Stimulated activated CD8-positive, alpha-beta memory T cell treated with anti-CD3 and anti-CD28 coated beads, Interleukin-7, amount 100 ng/mL, for 48 hours (primary cell): ENCODE measurements at places on chromosomes 1 and 21.

DNA sequence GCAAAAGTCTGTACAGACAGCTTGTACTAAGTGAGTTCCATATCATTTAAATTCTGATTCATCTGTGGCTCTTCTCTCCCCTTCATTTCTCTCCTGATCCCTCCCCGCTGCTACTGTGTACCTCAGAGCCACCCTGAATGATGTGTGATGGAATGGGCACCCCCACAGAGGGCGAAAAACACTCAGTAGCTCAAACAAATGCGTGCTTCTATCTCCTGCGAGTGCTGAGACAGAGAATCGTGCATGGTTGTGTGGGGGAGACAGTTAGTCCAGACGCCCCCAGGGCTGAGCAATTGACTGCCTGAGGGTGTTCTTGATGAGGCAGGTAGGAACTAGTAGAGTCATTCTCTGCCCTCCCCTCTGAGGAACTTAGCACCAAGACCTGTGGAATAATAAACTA is 269.8 kb downstream of the ZNF648 start:
- DNase-seq, result no peak

DNA sequence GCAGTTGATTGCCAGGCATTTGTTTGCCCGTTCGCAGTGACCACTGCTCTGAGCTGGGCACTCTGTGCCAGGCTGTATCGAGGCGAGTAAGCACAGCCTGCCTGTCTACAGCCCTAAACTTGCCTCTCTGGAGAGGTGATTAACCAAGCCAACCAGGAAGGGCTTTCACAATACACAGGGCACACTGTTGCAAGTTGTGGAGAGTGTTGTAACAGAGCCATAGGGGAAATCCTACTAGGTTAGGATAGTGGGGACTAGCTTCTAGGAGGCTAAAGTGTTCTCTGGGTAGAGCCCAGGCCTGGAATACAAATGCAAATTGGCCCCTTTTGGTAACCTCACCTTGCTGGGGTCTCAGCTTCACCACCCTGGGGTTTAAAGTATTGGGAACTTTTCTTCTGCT is 23.8 kb downstream of the PRDM2 start:
- no peak for DNase-seq

- no peak for DNase-seq
Measured at GRCh38 chr1:68307378-68307787, 75.1 kb upstream of the WLS start.

DNA sequence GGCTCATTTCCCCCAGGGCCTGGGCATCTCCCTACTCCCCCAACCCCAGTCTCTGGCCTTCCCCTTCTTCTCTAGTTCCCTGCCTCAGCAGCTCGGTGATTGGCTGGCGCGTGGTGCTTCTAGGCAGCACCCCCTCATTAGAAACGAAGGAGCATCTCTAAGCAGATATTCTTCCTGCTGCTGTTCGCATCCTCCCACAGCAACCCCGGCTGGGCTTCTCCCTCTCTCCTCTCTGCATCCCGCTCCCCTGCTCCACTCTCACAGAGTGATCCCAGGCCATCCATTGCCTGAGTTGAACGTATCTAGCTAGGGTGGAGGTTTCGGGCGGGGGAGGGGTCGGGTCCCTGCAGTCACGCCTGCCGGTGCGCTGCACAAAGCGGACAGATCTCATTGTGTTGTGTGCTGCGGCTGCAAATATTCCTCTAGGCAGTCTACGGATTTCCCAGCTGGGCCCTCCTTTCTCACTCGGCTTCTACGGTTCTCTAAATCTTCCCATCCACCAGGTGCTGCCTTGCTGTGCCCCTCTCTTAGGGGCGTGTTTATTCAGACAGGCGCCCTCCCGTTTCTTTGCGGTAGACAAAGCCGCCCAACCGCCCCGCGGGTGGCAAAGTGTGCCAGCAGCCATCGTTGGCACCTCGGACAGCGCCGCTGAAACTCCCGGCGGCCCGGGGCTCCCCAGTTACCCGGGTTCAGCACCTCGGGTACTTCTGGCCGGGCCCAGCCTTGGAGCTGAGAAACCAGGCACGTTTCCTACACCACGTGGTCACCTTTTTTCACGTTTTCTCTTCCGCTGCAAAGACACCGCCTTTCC is 2.2 kb downstream of the CACNA1E start:
- DNase-seq, result no peak

DNA sequence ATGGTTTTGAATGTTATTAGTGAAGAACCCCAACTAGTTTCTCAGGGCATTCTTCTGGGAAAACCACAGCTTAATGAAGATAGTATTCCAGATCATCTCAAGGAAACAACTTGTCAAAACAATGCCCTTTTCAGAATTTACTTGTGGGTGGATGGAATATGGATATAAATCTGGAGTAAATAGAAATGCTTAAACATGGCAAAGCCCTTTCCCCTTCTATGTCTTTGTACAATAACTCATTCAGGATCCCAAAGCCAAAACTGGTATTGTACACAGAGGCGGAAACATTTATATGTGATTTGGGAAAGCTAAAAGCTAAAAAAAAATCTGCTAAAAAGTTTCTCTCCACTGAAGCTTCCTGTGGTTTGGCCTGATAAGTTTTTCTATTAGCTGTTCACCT is 55.5 kb upstream of the RGS5 start:
- DNase-seq, result no peak

DNA sequence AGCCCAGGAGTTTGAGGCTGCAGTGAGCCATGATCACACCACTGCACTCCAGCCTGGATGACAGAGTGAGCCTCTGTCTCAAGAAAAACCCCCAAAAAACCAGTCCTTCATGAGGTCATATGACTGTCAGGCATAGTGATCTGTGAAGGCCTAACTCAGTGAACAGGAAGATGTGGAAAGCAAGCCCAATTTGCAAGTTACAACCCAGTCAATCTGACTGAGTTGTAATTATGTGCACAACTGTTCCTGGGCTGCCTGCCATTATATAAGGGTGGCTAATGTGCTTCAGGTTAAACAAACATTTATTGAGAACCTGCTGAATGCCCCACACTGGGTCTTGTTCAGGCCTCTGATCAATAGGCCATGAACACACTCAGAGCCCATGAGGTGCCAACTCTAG is 38.2 kb upstream of the KIRREL1 start:
- DNase-seq, result no peak

GRCh38 chr21:18370301-18370700 is 33.3 kb downstream of the TMPRSS15 start:
- DNase-seq, result no peak

- DNase-seq, result no peak
Measured at GRCh38 chr1:1937549-1938275, 18.6 kb upstream of the TMEM52 start.

DNA sequence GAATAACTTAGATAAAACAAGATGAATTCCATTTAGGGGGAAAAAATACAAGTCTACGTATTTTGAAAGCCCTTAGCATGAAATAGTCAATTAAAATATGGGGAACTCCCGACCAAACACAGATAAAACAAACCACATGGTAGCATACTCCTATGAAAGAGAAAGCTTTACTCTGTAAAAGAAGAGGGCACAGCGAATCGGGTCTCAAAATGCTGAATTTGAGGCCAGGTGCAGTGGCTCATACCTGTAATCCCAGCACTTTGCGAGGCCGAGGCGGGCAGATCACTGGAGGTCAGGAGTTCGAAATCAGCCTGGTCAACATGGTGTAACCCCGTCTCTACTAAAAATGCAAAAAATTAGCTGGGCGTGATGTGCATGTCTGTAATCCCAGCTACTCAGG is 116.9 kb upstream of the TIAM1 start:
- DNase-seq, result no peak

- no peak for DNase-seq
Measured at GRCh38 chr21:42021371-42022090, 11.4 kb upstream of the ZBTB21 start.

GRCh38 chr1:232635778-232636356 is 5.9 kb upstream of the SIPA1L2 start:
- no peak for DNase-seq

DNA sequence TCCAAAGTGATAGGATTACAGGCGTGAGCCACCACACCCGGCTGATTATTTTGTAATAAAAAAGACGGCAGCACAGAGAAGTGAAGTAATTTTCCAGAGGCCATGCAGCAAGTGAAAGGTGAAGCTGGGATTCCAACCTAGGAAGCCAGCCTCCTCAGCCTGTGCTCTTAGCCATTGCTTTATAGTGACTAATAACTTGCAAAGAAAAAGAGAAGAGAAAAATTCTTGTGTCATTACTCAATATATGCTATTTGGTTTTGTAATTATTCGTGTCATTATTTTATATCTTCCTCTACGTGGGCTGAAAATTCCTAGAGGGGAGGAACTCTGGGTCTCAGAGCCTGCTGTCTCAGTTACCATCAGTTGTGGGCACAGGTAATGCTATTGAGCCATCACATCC is 1.6 kb upstream of the IER5 start:
- DNase-seq, result no peak

- DNase-seq, result no peak
Measured at GRCh38 chr21:37087188-37087587, 14.1 kb downstream of the TTC3 start.

DNA sequence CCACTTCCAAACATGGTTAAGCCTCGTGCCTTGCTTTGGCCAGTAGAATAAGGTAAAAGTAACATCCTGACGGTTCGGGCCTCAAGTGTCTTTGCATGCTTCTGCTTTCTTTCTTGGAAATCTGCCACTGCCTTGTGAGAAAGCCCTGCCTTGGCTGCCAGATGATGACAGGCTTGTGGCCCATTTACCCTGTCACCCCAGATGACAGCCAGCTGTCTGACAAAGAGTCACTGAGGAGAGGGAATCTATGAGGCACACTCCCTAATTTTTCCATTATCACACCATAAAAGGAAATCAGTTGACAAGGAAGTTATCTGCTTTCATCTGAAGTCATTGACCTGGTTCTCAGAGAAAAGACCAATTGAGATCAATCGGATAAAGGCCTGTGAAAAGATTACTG is 199.8 kb downstream of the USH2A start:
- DNase-seq, result no peak

DNA sequence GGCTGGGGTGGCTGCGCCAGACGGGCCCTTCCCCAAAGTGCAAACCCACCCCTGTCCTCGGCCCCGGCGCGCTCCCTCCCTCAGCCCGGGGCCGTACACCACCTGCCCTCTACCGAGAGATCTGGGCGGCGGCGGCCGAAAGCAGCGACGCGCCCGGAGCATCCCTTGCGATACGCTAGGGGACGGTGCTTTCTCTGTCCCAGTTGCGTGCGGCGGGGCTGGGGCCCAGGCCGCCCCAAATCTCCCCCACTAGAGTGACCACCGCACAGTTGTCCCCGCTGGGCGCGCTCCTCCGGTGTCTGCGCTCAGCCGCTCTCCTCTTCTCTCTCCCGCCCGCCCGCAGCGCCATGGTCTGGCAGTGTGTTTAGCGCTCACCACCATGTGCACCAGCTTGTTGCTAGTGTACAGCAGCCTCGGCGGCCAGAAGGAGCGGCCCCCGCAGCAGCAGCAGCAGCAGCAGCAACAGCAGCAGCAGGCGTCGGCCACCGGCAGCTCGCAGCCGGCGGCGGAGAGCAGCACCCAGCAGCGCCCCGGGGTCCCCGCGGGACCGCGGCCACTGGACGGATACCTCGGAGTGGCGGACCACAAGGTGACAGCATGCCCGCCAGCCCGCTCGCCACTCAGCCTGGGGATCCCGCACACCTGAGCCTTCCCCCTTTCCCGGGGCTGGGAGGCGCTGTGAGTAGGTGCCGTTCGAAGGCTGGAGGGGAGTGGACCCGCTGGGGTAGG is 1.0 kb downstream of the ST6GALNAC5 start:
- peak; percentile 7 for DNase-seq

- no peak for DNase-seq
Measured at GRCh38 chr21:37381883-37382585, 15.5 kb downstream of the DYRK1A start.

DNA sequence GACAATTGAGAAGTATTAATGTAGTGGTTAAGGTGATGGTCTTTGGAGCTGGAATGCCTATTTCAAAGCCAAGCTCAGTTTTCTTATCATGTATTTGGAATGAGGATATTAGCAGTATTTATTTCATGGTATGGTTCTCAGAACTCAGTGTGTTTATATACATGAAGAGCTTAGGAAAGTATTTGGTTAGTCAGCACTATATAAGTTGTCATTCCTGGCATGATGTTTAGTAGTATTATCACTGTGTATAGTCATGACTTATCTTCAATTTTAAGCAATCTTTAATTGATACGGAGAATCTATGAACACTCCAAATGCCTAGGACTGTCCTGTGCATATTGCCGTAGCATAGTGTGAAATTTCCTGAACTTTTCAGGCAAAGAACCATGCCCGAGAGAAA is 501.9 kb upstream of the USP24 start:
- no peak for DNase-seq

DNA sequence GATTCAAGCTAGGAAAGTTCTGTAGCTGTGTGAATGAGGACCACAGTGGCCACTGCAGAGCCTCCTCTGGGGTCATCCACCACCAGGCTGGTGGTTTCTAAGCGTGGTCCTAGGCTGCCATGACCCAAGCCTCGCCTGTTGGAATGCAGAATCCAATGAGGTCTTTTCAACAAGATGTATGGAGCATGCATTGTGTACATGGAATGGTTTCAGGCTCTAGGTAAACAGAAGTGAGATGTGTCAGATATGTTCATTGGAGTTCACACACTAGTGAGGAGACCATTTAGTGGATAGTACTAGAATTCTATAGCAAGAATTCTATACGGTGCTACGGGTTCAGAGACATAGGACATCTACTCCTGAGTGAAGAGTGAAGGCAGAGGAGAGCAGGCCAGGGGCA is 10.7 kb downstream of the RNU5D-1 start:
- no peak for DNase-seq

DNA sequence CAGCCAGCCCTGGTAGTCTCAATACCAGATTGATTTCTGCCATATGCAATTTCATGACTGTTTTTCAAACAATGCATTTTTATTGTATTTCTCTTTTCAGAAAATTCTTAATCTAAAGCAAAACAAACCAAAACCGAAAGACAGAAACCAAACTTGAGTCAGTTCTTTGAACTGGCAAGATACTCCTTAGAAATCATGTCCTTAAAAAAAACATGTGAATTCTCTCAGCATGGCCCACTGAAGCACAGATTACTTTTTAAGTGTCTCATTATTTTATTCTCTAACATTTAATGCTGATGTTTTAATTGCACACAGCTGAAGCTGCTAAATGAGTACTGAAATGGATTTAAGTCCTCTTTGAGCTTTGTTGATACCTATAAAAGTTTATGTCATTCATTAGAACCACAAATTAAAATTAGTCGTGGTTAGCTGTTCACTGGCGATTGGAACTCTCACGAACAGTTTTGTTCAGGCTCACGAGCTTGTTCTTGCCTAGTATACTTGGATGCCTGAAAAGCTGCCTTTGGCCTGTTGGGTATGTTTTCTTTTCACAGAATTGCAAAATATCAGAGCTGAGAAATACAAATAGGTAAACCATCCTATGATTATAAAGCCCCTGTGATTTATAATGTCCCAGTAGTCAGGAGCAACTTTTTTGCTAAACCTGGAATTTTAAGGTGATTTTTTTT is 87.5 kb downstream of the CAMTA1 start:
- DNase-seq, result no peak

DNA sequence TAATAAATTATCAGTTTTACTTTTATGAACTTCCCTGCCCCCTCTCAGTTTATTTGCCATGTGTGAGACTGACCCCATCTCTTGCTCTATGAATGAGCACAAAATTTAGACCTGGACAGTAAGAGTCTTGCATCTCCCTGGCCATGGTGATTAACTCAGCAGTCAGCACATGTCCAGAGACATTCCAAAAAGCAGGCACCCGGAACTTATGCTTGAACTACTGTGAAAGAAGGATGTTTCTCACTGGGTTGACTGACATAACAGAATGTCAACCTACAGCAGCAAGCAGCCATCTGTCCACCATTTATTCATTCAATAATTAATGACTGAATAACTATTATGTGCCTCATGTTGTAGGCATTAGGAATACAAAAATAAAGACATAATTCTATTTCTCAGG is 11.3 kb upstream of the SEC16B start:
- no peak for DNase-seq
